ENCODE measurements at places on chromosomes 12 and 14.

DNA sequence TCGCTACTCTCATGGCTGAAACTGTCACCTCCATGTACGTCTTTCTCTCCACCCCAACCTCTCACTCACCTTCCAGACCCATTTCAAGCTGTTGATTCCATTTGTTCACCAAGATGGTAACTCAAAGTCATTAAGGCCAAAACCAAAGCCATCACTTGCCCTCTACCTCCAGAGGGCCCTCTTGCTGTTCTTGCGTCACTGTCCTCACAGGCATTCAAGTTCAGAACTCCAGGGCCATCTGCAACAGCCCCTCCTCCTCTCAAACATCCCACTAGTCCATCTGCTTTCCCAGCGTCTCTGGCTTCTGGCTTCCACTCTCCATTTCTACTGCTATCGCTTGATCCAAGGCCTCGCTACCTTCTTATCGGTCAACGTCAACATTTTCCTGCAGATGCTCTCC lies 74.5 kb downstream of the VWF start:
- no peak for DNase-seq

DNA sequence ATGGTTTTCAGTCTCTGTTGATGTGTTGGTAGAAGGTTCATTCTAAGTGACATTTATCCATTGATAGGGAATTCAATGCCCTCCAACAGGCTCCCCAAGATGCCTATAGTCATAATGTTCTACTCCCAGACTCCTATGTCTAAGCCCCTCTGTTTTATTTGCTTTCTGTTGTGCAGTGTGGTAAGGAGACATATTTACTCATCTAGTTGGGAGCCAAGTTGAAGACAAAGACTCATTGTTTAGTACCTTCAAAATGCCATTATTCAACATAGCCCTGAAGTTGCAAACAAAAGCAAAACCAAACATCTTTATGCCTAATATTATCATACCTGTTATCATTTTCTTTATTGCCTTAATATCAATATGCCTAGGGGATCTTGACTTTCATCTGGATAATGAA lies 302.1 kb downstream of the RMST start:
- DNase-seq = no peak

DNA sequence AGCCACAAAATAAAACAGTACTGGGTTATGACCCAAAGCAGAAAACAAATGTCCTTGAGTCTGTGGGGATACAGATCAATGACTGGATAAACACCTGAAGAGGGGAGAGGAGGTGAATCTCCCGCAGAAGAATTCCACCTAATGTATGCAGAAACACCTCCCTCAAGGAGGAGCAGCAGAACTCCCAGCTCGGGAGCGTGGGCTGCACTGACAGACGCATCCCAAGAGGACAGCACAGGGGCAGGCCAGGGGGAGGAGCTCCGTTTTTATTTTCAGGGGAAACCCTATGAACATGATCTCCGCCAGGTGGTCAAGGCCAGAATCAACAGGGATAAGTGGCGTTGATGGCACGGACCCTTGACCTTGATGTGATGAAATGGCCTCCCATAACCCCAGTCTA lies 41.8 kb upstream of the PPP2R5C start:
- no peak for DNase-seq

- DNase-seq = peak; percentile 76
Observed at GRCh38 chr14:104876251-104876699, 11.2 kb downstream of the CEP170B start.

GRCh38 chr12:1529228-1529861 lies 65.0 kb downstream of the FBXL14 start:
- DNase-seq = no peak

- DNase-seq = peak; percentile 24
Observed at GRCh38 chr12:66055837-66056319, 74.7 kb downstream of the LLPH start.

DNA sequence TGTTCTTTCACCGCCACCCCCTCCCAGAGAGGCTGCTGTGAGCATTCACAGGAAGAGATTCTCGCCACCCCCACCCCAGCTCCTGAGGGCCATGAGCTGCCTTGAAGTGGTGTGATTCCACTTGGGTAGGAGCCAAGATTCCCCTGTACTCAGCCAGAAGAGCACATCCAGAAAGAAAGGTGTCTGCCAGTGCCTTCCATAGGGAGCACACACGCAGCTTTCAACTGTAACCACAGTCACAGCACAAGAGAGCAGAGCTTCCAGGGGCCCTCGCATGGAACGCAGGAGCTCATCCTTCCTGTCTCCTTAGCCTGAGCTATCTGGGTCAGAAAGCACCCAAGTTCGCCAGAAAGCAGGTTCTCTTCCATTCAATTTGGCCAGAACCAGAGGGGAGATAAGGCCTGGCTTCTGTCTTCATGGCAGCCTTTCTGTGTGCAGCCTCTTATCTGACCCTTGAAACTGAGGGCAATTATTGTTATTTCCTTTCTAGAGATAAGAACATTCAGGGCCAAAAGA lies 66.6 kb upstream of the SCN8A start:
- no peak for DNase-seq

GRCh38 chr14:72975770-72976169 lies 49.5 kb downstream of the DCAF4 start:
- no peak for DNase-seq

GRCh38 chr12:14871886-14872285 lies 13.8 kb downstream of the MGP start:
- no peak for DNase-seq

GRCh38 chr14:52458721-52459085 lies 93.6 kb downstream of the TXNDC16 start:
- no peak for DNase-seq

- DNase-seq = no peak
Observed at GRCh38 chr12:21775133-21775820, 771 bp upstream of the KCNJ8 start.

Data from AG20443 (cell line).